Fibroblast of skin of right quadriceps (primary cell): ENCODE measurements at places on chromosomes 5 and 9.

GRCh38 chr5:63931836-63932235, 30.4 kb downstream of the HTR1A start:
- no peak for DNase-seq

- DNase-seq, result no peak
Observed at GRCh38 chr9:20148416-20148815, 359.6 kb upstream of the SLC24A2 start.

DNA sequence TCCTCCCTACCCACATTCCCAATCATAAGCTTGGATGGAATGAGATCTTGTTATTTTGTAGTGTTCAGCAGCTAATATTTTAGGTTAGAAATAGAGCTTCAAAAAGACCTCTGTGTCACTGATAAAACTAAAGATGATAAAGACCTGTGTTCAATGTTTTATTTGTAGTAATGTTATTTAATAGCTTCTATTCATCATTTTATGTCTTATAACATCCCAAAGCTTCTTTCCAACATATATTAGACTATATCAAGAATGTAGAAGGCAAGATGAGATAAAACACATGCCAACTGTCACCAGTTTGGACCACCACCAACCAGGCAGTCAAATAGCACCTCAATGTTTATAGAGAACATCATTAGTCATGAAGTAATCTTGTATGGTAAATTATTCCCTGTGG, 409.5 kb upstream of the ITGA1 start:
- DNase-seq, result no peak

GRCh38 chr9:69500896-69501295, 171.3 kb downstream of the APBA1 start:
- no peak for DNase-seq

- no peak for DNase-seq
Observed at GRCh38 chr9:104091708-104092107, 2.4 kb upstream of the SMC2 start.

GRCh38 chr5:105263515-105263914, 1700.9 kb upstream of the NUDT12 start:
- no peak for DNase-seq

- peak; percentile 48 for DNase-seq
Observed at GRCh38 chr5:86917117-86917579, 299.4 kb downstream of the COX7C start.

- no peak for DNase-seq
Observed at GRCh38 chr9:121280715-121281613, 13.0 kb downstream of the GSN start.

- peak; percentile 13 for DNase-seq
Observed at GRCh38 chr9:83405759-83406158, 132.4 kb downstream of the FRMD3 start.

DNA sequence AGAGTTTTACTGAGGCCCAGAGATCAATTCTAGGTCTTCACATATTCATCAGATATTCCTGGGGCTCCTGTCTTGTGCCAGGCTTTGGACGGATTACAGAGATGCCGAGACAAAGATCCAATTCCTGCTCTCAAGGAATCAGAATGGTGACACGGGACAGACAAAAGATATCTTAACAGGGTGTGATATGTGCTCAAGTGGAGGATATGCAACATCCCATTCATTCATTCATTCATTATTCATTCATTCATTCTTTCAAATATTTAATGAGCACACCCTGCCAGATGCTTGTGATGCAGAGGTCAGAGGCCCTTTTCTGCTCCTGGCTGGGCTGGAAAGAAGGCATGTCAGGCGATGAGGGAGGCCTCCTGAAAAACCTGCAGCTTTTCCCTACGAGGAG, 21.8 kb downstream of the LHX2 start:
- DNase-seq, result no peak

GRCh38 chr9:97480174-97480573, 21.3 kb upstream of the TMOD1 start:
- no peak for DNase-seq

- peak; percentile 85 for DNase-seq
Observed at GRCh38 chr5:53407373-53407772, 73.1 kb upstream of the FST start.

- no peak for DNase-seq
Observed at GRCh38 chr5:142517840-142518239, 168.1 kb downstream of the FGF1 start.

DNA sequence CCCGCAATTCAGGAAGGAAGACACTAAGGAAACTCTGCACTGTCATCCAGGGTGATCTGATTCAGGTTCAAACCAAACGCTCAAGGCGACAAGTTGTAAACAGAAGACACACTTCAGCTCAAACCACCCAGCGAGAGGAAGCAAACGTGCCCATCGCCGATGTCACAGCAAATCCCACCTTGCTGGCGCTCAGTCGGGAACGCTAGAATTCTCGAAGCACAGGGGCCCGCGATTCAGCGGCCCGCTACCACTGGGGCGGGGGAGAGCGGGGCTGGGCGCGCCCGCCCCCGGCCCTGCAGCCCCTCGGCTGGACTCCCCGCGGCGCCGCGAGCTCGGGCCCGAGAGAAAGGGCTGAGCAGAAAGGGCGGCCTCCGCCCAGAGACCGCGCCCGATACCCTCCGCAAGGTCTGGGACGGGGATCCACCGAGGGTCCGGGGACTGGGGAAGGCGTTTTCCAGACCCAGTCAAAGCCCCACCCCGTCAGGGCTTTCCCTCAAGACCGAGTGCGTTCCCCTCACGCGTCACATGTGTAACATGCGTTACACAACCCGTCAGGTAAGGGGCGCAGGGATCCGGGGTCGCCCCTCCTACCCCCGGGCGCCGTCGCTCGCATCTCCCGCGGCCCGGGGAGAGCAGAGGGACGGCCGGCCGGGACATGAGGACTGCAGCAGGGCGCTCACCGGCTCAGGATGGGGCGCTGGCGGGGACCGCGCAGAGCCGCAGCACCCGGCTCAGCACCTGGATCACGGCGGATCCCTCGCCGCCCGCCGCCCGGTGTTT, 469 bp downstream of the AGTPBP1 start:
- no peak for DNase-seq

DNA sequence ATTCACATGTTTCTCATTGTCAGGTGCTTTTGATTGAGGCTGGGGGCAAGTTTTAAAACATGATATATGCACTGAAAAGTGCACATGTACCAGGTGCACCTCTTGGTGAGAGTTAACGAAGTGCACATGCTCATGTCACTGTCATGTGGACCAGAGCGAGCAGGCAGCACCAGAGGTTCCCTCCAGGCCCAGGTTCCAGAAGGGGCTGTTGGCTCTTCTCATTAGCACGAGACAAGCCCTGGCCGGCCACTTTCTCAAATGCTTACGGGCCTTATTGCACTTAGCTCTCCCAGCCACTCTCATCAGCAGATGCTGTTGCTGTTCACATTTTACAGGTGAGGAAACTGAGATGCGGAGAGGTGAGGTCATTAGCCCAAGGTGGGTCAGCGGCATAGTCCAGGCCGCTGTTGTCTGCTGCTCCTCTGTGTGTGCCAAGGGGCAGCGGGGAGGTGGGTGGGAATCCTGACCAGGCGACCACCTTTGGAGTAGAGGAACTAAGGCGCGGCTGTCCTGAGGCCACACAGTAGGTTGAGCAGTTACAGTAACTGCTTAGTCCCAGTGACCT, 27.4 kb downstream of the TENT4A start:
- no peak for DNase-seq

DNA sequence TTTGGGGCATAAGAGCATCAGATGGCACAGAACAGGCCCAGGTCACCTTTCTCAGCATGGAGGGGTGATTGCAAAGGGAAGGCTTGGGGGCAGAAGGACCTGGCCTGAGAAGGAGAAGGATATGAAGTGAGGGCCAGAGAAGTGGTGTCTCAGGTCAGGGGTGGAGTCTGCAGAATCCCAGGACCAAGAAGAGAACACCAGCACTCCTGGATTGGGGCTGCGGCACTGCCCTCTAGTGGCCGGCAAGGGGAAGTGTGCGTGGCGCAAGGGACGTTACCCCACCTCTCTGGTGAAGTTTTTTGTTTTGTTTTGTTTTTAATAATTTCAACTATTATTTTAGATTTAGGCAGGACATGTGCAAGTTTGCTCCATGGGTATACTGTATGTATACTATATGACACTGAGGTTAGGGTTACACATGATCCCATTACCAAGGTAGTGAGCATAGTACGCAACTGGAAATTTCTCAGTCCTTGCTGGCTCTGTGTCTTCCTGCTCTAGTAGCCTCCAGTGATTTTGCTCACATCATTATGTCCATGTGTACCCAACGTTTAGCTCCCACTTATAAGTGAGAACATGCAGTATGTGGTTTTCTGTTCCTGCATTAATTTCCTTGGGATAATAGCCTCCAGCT, 1548.6 kb downstream of the EFNA5 start:
- peak; percentile 4 for DNase-seq

GRCh38 chr9:103242025-103242424, 246.9 kb downstream of the CYLC2 start:
- DNase-seq, result no peak

DNA sequence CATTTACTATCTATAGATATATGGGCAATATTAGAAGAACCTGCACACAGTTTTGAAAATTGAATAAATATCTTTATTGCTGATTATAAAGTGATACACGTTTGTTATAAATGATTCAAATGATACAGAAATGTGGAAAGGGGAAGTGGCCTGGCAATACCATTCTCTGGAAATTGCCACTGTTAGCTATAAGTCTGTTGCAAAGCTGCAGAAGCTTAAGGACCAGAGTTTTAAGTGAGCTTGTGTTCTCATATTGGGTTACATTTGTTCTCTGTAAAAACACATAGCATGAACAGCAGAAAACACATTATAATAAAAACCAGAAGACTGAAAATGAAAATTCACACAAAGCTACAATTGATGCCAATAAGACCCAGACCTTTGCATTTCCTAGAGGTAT, 59.6 kb downstream of the RASGRF2 start:
- DNase-seq, result no peak

DNA sequence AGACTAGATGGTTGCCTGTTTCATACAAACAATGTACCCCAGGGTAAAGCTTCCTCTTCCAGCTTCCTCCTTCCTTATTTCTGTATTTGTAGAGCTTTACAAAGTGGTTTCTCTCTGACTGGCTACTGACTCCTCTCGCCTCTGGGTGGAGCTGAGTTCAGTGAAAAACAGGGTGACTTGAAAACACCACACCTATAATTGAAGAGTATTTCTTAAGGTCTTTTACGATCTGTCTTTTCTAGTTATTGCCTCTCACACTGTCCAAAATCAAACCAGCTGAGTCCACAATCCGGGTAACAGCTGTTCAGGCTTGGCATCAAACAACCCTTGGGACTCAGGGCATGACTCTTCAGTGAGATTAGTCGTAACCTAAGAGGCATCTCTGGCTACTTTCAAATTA, 200.4 kb downstream of the ARRDC3 start:
- peak; percentile 17 for DNase-seq

- DNase-seq, result no peak
Observed at GRCh38 chr5:147361441-147362175, 126.8 kb downstream of the STK32A start.

- peak; percentile 5 for DNase-seq
Observed at GRCh38 chr9:11755951-11756350, 937.2 kb upstream of the TYRP1 start.

DNA sequence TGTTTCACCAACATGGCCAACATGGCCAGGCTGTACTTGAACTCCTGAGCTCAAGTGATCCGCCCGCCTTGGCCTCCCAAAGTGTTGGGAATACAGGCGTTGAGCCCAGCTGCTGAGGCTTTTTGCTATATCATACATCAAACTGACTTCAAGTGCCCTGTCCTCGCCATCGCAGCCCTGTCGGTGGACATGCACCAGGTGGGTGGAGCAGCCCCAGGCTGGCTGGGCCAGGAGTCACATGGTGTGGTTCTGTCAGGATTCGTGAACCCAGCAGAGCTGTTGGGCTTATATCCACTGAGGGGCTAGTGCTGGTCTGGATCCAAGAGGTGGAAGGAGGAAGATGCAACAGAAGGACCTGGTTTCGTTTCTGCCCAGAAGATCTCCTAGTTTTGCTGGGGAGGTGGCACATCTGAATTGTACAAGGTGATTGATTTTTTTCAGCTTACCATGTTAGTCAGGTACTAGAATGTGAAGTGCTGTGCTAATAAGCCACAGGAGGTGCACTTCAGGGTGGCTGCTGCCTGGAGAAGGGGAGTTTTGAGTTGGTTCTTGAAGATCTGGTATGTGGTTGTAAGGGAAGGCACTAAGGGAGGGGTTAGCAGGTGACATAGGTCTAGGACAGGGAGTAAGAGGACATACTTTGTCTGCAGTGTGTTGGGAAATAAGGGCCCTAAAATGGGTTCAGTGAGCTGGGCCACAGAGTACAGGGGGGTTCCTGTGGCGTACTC, 16.1 kb downstream of the PCBD2 start:
- no peak for DNase-seq

GRCh38 chr9:115016344-115016743, 86.0 kb upstream of the TNFSF8 start:
- DNase-seq, result no peak

GRCh38 chr9:134007150-134007549, 15.0 kb upstream of the VAV2 start:
- no peak for DNase-seq

DNA sequence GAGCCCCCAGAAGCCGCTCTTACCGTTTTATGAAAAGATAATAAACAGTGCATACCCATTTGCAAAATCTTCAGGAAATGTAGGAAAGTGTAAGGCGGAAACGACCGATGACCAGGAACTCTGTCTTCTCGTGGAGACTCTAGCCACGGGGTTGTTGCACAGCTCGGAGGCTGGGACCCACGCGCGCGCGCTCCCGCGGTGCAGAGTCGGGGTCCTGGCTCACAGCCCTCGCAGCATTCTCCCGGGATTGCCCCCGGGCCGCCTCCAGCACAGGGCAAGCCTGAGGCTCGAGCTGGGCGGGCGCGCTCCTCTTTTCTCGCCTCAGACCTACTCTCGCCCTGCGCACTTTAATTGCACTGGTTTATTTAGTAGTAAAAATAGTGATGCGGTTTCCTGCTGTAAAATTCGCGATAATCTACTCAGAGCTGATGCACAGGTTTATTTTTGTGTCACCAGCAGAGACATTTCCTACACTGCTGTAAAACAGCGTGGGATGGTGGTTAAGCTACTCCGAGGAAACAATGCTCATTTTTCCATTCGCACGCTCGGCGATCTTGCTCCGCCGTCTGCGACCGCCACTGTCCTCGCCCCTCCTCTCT, 15.5 kb downstream of the TRIM7 start:
- no peak for DNase-seq

DNA sequence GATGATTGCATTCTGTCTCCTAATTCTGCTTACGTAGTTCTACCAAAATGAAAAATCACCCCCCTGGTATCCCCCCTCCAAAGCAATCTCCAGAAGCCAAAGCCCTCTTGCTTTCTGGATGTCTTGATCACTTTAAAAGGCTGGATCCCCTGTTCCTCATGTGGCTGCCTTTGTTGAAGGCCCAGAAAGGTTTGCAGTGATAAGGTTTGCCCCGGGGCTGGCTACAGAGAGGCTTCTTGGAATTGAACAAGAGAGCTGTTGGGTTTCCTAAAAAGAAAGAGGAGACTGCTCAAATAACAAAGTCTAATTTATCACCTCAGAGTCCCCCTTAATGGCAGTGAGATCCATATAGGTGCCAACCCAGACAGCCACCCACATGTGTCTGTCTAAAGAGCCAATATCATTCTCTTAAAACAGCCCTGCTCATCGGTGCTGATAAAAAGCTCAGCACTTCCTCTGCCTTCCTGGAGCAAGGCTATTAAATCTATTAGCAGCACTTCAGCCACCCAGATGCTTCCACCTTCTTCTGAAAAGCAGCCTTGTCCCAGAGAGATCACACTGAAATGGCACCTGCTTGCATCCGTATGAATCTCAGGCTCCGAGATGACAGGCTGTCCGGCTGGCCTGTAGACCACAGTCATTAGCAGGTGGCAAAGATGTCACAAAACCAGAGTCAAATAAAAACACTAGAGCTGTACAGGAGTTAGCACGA, 70.9 kb downstream of the TEX10 start:
- no peak for DNase-seq
